Activated naive CD4-positive, alpha-beta T cell treated with anti-CD3 and anti-CD28 coated beads, Interleukin-2, amount 50 U/mL, for 72 hours (primary cell): ENCODE measurements at places on chromosomes 7 and 10. TPM values are rescaled to one million over a fixed set of nuclear protein-coding genes. Genes with fewer than 3 reads are reported as not detected.

Gene MYH16
- total RNA-seq = not detected

- no peak for DNase-seq
Measured at GRCh38 chr7:69698109-69698825, 100.0 kb downstream of the AUTS2 start.

Gene EVX1
- total RNA-seq = not detected

- no peak for DNase-seq
Measured at GRCh38 chr10:20622531-20623211, 274.4 kb downstream of the NEBL start.

GRCh38 chr10:91540733-91541132 lies 92.1 kb downstream of the PPP1R3C start:
- DNase-seq = no peak

DNA sequence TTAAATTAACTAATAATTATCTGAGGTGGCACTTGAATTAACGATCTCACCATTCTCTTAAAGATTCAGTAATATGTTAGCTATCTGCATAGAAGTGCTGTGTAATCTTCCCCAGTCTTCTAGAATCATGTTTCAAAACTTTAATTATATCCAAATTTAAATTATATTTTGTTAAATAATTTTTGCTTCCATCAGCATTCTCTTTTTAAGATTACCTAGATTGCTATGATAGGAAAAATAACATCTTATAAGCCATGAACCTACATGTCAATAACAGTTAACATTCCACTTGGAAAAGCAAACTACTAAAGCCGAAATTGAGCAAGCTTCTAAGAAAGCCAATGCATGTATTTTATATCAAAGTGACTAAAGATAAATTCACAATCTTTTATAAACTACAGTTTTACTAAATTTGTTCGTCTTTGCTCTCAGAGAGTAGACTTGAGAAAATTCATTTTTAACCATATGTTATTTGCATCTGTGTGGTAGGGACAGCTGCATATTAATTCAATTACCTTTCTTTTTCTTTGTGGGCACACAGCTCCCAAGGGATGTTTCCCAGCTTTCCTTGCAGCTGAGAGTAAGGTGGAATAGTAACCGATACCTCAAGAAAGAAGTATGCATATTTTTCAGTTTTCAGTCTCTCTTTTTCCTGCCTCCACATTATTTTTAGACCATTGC lies 105.4 kb upstream of the ABCB5 start:
- no peak for DNase-seq

DNA sequence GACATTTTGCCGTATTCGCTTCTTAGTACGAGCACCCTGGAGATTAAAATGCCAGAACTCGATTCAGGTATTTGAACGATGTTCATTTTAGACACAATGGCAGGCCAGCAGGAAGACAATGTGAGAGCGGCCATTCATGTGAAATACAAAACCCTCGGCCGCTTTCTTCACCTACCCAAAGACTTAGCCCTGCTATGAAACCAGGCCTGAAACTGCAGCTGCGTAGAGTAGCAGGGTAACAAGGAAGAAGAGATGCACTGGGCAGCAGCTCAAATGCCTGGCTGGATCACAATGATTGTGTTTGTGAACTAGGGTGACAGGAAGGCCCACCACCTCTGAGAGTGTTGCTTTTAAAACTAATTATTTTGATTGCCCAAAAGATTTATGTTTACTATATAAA lies 234.8 kb downstream of the TRIL start:
- no peak for DNase-seq

Gene PPP1R17
- not detected for total RNA-seq

GRCh38 chr10:59016043-59016442 lies 160.4 kb upstream of the PHYHIPL start:
- no peak for DNase-seq

- DNase-seq = no peak
Measured at GRCh38 chr7:73353243-73353642, 25.3 kb downstream of the FKBP6 start.

Gene EPHA1
- 1.8 TPM for total RNA-seq

DNA sequence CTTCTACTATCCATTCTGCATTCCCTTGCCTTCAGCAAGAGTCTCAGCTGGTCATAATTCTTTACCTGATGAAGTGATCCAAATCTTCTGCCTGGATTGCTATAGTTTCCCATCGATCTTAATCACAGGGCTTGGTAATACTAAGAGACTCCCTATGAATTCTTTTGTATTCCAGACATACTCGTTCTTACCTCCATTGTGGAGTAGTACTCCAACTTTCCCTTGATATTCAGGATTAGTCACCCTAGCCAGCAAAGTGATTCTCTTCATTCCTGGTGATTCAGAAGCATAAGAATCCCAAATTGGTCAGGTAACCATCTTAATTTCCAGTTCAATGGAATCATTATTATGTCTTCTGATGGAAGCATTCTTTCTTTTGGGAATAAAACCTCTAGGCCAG lies 96.7 kb downstream of the TWIST1 start:
- DNase-seq = no peak

- no peak for DNase-seq
Measured at GRCh38 chr7:34057956-34058355, 152.6 kb downstream of the BMPER start.

Gene TMEM178B
- 0.25 TPM for total RNA-seq

Gene RAMP3
- 0.50 TPM for total RNA-seq

- peak; percentile 48 for DNase-seq
Measured at GRCh38 chr10:80596391-80597257, 58.9 kb downstream of the SH2D4B start.

GRCh38 chr7:26815426-26815825 lies 49.0 kb downstream of the SKAP2 start:
- DNase-seq = no peak

DNA sequence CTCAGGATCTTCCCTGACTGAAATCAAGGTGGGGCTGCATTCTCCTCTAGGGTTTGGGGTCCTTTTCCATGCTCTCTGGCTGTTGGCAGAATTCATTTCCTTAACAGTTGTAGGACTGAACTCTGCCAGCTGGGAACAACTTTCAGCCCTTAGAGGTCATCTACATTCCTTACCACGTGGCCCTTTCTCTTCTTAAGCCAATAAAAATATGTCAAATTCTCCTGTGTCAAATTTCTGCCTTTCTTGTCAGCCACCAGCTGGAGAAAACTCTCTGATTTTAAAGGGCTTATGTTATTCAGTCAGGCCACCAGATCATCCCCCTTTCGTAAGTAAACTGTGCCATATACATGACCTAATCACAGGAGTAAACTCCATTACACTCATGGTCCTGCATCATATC lies 95.3 kb upstream of the IL6 start:
- no peak for DNase-seq

GRCh38 chr10:29199339-29199738 lies 89.5 kb upstream of the LYZL1 start:
- DNase-seq = no peak
